ENCODE measurements at places on chromosomes 7 and 10.

DNA sequence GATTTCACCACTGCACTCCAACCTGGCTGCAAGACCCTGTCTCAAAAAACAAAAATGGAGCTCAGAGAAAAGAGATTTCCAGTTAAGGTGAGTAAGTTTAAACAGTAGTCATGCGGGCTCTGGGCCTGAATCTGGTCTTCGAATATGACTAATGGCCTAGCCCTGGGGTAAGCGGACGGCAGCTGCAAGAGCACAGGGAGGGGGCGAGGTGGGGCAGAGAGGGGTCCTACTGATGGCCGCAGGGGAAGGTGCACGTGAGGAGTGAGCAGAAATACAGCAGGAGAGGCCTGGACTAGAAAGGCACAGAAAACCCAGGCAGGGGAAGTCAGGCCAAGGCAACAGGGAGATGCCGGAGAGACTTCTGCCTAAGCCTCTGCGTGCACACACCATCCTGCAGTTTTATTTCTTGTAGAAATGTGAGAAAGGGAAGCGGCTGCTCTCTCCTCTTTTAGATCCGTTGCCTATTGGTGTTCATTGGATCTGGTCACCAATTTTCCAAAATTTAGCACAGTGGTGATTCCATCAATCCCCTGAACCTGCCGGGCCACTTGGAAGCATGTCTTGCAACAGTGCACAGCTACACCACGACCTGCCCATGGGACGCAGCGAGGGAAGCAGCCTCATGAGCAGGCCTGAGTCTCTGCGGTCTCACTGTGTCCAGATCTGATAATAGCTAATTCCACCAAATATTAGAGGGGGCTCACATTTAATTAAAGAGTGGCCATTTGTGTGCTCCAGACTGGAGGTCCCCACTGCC, 139.0 kb downstream of the PAXIP1 start:
- no peak for DNase-seq

DNA sequence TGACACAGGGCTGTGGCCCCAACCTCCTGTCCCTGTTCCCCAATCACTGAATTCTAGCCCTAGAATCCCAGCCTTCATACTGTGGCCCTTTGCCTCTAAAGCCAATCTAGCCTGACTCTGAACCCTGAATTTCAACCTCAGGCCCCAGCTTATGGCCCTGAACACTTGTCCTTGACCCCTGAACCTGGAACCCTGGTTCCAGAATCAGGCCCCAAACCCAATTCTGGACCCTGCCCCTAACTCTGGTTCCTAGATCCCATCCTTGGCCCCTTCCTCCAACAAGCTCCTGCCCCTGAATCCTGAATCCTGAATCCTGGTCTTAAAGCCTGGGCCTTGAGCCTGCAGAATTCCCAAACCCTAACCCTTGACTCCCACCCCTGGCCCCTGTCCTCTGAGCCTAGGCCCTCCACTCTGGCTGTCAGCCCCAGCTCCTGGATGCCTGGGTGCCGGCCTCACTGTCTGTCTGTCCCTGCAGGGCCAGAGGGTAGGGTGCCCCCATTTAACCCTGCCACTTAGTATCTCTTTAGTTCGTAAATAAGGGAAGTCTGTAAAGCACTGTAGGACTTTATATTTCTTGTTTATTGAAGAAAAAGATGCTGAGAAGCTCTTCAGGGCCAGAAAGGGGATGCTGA, 1.3 kb downstream of the INPP5A start:
- DNase-seq = no peak

- no peak for DNase-seq
These were observed 92.9 kb downstream of the PLXDC2 start for GRCh38 chr10:19908991-19909696.

DNA sequence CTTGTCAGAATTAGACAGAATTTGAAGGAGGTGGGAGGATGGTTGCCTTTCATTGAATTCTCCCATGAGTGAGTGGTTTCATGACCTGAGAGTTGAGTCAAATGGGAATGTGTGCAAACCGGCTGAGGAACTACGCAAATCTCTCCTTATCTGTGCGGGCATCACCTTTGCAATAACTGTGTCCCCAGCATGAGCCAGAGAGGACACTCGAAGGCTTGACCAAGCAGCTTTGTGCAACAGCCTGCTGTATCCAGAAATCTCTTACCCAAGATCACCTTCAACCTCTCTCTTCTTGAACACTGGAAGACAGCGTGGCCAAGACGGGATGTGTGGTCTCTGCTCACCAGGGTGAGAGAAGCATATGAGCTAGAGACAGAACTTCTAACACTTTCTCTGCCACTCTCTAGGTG, 93.8 kb upstream of the IKZF1 start:
- DNase-seq = no peak

DNA sequence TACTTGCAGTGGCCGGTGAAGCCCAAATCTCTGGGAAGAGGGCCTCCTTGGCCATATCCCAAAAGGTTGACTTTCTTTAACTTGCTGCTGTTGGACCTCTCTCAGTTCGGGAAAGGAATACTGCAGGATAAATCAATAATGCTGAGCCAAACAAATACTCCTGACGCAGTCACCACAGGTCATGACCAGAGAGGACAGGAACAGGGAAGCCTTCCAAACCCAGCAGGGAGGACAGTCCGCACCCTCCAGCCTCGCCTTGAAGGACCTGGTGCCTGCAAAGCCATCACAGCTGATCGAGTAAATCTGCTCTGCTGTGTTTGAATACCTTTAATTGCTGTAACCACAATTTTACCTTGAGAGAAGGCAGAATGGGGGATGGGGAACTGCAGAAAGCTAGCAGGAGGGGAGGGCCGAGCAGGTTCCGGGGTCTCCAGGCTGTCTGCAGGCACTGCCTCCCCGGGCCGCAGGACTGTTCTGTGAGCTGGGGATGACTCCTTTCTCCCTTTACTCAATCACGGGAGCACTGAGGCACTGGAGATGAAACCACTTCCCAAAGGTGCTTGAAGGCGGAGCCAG, 20.8 kb upstream of the INSIG1 start:
- no peak for DNase-seq

DNA sequence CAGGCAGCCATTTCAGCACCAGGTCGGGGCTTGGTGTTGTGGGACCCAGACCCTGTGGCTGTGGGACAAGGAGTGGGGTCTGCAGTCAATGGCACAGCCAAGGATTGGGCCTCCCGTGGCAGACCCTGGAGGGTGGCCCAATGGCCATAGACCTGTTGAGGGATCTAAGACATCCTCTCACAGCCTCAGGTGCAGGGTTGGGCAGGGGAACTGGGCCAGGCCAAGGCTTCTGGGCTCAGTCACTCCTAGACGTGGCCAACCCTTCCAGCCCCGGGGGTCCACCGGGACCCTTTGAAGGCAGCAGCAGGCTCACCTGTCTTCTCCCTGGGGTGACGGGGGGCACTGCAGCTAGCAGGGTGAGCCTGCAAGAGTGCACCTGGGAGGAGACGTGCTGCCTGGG, 45.7 kb upstream of the DPYSL4 start:
- DNase-seq = no peak

DNA sequence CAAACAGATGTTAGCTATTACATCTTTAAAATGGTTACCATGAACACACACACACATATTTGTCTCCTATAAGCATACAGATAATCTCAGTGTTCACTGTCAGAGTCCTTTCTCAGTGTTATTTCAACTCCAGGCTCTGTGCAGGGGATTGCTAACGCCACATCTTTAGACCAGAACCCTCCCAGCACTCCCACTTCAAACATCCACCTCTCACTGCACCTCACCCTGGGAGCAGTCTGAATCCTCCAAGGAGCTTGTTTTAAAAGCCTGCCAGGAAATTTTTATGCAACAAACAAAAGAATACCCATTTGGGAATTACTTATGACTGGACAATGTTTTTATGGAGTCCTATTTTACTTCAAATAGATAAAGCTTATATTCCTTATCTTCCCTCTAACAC, 107.4 kb downstream of the PARD3 start:
- DNase-seq = no peak

DNA sequence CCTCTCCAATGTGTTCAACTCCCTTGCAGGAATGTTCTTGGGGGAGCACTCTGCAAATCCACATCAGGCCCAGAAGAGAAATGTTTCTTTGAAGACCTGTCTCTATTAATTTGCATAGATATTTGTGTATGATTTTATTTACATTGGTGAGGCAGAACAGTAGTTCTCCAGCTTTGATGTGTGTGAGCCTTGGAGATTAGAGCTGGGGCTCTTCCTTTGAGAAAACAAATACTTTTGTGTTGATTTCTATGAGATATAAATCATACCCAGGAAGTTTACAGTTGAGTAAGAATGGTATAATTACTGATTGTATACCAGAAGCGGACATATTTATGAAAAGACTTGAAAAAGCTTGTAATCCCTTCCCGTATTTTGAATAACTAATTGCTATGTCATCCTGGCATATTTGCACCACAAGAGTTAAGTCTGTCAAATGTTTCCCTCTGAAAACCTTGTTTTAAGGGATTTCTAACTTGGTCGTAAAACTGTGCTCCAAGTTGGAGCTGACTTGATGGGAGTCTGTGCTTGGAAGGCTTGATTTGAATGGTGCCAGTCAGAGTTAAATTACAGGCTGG, 468.5 kb downstream of the LRMDA start:
- no peak for DNase-seq

- DNase-seq = no peak
These were observed 118.1 kb downstream of the SRI start for GRCh38 chr7:88101769-88102168.

- DNase-seq = no peak
These were observed 24.0 kb downstream of the SLC35G1 start for GRCh38 chr10:93917821-93918220.

- DNase-seq = no peak
These were observed 2.4 kb downstream of the LRIT1 start for GRCh38 chr10:84238909-84239308.

GRCh38 chr7:8742837-8743236, 309.4 kb downstream of the NXPH1 start:
- DNase-seq = no peak

All from activated CD8-positive, alpha-beta memory T cell treated with anti-CD3 and anti-CD28 coated beads for 1 hour (primary cell).